ENCODE measurements at places on chromosomes 6 and 20.
A peak's percentile ranks its signal among the peaks of the same experiment; 100 is the strongest.

GRCh38 chr6:73985891-73986290 lies 289.9 kb downstream of the CD109 start:
- DNase-seq = no peak

- DNase-seq = no peak
These were observed 39.1 kb downstream of the PGM3 start for GRCh38 chr6:83153883-83154521.

GRCh38 chr6:107218142-107218541 lies 102.8 kb upstream of the BEND3 start:
- no peak for DNase-seq

- DNase-seq = no peak
These were observed 23.0 kb downstream of the IL17F start for GRCh38 chr6:52221302-52221701.

GRCh38 chr20:33401184-33401920 lies at the start of gene CDK5RAP1:
Gene CDK5RAP1 (minus strand): TSS chr20:33401519. CDS start chr20:33397064, 4,455 bp downstream.
- DNase-seq = peak; percentile 82
